Stimulated activated CD4-positive, alpha-beta T cell treated with anti-CD3 and anti-CD28 coated beads, Interleukin-1b, Interleukin-23, amount 100 ng/mL, for 1 hour (primary cell): ENCODE measurements at places on chromosomes 6 and 20.

DNA sequence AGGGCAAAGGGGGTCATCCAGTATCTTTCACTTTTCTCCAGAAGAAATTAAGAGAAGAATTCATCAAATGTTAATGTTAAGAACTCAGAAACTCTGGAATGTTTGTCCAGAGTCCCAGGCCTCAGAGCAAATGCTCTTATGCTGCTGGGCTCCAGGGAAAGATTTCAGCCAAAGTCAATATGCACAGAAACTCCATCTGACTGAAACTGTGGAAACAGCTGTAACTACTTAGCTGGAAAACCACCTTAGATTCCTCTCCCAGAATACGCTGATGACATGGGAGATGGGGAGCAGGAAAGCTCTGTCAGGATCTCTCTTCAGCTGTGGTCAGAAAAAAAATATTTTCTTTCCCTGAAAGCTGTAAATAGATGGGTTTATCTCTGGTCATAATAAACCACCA, 559.6 kb downstream of the RFPL4B start:
- no peak for DNase-seq

DNA sequence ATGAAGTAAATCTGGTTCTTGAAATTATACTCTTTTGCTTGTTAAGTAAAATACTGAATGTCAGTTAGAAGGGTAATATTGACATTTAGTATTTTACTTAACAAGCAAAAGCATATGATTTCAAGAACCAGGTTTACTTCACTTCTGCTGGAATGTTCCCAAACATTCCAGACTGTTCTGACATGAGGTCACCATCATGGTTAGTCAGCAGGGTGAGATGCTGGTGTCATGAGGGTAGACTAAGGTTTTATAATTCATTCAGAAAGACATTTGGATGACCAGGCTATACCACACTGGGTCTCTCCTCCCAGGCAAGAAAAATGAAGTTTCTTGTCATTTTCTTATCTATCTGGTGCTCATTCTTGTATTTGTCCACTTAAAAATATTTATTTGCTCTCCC, 414.4 kb upstream of the MMS22L start:
- no peak for DNase-seq

DNA sequence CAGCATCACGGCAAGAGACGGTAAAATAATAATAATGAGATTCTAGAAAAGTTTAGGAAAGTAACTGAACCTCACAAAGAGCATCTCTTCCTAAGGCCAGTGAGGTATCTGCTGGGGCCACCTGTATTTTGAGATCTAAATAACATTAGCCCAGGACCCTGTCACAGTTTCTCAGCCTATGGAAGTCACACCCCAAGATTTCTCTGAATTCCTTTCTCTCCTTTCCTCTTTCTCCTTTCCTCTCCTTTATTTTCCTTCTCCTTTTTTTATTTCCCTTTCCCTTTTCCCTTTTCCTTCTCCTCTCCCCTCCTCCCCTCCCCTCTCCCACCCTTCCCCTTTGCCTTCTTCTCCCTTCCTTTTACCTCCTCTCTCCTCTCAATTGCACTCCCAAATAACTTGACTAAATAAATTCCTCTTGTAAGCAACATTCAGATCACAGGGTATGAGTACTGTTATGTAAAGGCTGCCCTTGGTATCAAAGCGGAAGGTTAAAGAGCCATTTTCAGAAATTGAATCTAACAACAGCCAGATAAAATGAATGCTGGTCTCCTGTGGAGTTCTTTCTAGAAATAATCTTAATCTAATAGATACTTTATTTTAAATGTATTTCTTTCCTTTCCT, 506.2 kb downstream of the EPM2A start:
- DNase-seq: no peak

DNA sequence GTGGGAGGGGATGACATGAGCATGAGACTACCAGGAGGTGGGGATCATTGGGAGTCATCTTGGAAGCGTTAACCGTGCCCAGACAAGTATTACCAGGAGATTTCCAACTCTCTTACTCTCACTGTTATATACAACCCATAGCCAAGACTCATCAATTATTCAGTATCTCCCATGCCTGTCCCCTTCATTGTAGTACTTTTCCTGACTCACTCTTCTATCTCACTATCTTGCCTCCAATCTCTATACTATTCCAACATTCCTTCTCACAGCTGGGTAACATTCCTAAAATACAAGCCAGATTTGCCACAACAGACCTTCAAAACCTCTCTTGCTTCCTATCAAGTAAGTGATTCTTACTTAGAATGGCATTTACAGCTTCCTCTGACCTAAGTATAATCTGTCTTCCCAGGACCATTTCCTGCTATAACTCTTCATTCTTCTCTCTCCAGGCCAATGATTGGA, 226.3 kb upstream of the SMLR1 start:
- no peak for DNase-seq

DNA sequence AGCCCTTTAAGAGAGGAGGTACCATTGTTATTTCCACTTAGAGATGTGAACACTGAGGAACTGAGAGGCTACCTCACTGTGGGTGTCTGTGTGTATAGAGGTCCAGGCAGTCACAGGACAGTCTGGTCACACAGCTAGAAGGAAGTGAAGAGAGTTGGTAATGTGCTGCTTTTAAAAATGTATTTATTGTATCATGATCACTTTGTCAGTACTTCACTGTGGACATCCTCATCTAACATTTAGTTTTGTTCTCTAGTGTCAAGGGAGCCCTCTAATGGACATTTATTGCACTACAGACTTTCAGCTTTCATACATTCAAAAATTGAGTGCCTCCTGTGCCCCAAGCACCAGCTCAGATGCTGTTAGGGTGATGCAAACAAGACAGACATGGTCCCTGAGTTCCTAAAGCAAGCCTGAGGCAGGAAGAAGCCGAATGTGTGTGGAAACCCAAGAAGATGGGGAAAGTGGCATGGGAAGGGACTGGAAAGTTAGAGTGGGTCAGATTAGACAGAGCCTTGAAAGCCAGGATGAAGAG, 123.0 kb downstream of the SLC16A10 start:
- no peak for DNase-seq

GRCh38 chr6:81767163-81767891, 14.8 kb upstream of the TENT5A start:
- no peak for DNase-seq

- no peak for DNase-seq
Observed at GRCh38 chr6:149559389-149559788, 6.8 kb upstream of the GINM1 start.

DNA sequence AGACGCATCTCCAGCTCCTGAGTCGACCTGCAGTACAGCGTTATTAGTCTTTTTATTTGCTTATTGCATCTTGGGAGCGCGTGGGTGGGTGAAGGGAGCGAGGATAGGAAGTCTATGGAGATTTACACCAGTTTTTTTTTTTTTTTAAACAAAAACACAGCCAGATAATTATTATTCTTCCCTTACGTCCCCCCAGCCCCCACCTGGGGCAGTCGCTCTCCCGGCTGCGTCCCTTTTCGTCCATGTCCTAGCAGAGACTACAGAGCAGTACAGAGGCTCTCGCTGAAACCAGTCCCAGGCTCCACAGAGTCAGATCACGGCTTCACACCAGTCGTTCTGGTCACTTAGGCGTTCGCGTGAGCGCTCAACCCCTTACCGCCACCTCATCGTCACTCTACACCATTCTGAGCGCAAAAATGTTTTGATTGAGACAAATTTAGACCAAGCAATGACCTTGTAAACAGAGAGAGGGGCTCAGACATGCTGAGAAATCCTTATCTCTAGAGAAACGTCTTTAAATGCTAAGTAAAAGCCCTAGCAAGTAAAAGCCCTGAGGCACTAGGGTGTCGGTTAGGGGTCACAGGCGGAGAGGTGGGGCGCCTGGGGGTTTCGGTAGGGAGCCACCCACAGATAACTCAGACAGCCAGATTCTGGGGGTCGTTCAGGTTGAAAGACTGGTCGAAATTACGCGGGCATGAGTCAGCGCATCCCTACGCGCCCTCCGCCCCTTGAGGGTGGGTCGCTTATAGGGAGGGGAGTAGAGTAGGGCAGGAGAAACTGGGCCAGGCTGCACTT, 975 bp upstream of the PPT2 start:
- no peak for DNase-seq

DNA sequence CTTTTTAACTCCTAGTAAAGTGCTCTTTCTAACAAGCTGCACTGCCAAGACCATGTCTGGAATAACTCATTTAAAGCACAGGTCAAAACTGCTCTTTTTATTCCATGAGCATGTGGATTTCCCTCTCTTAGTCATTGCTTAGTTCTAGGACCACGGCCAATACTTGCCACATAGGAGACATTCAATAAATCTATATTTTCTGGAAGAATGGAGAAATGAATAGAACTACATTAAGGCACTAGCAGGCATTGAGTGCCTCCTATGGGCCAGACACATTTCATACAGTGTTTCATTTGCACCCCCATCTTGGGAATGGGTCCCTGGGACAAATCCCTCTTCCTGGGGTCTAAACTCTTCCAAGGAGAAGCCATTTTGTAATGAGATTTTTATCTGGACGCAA, 552.8 kb upstream of the CITED2 start:
- no peak for DNase-seq
